ENCODE measurements at places on chromosomes 1 and 21. TPM values are rescaled to one million over a fixed set of nuclear protein-coding genes. Genes with fewer than 3 reads are reported as not detected.

Gene OR10Z1
- not detected for total RNA-seq

Gene LENEP
- 0.67 TPM for total RNA-seq

Gene HMGCS2
- total RNA-seq: 0.33 TPM

Gene CHD5
- 62.9 TPM for total RNA-seq

Gene YOD1
- 7.1 TPM for total RNA-seq

Gene PALMD
- total RNA-seq: 0.05 TPM

Gene LRRC38
- not detected for total RNA-seq

DNA sequence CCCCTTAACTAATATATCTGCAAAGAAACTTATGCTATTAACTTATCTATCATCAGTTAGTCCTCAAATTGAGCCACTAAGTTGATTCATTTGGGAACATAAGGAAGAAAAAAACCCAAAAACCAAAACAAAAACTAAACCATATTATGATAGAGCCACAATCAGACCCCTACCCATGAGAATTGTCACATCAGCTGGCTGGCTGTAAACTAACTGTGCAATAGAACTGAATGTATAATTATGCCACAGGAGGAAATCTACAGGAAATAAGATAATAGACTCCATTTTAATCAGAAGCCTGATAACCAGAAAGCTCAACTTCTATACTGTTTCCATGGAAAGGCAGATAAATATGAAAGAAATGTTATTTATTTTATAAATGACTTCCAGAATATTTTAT is 110.0 kb downstream of the RGL1 start:
- no peak for DNase-seq

- DNase-seq: no peak
These were observed 41.6 kb downstream of the GNG12 start for GRCh38 chr1:67791686-67792085.

GRCh38 chr1:36387141-36387949 is 1.6 kb upstream of the STK40 start:
- DNase-seq: no peak

DNA sequence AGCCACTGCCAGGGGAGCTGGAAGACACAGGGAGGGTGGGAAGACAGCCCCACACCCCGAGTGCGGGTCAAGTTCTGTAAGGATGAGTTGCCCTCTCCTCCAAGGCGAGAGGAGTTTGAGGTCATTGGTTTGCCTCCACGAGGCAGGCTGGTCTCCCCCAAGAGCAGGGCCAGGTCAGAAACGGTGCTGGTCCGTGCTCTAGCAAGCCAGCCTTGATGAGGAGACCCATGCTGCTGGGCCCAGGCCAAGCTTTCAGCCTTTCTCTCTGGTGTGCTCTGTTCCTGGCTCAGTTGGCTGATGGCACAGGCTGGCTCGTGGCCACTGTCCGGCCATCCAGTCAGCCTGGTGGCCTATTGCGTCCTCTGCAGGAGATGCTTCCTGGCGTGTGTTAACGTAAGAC is 12.0 kb upstream of the PCBP3 start:
- no peak for DNase-seq

DNA sequence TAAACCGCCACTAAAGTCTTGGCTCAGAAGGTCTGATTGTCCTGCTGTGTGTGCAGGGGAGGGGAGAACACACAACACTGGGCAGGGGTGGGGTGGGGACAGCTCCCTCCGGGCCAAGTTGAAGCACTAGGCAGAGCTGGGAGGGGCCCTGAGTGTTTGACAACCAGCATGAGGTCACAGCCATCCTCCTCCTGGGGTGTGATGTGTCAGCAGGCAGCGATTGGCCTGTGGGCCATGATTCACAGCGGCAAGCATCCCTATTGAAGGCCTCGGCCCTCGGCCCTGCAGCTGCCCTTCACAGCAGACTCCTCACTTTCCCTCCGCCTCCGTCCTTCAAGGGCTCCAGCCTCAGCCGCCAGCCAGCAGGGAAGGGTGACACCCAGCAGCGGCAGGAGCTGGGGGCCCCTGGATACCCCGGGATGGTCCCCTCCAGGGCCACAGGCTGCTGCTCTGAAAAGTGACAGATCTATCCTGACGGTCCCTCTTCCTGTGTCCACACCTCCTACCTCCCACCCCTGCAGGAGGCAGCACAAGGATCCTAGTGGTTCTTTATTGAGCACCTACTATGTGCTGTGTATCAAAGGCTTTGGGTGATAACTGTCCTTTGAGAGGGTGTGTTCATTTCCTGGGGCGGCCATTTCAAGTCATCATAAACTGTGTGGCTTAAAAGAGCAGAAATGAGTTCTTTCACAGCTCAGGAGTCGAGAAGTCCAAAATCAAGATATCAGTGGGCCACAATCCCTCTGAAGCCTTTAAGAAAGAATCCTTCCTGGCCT is 66.0 kb upstream of the SLC25A33 start:
- no peak for DNase-seq

DNA sequence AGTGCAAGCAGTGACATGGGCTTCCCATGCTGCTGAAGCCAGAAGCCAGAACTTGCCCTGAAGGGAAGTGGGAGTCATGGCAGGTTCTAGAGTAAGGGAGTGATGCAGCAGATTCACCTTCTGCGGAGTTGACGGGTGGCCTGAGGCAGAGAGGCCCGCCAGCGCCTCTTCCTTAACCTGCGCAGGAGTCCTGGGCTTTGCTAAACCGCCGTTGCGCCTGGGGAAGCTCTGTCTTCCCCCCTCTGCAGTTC is 67.3 kb downstream of the OBSCN start:
- DNase-seq: no peak

Data from Panc1 (cell line).